ENCODE measurements at places on chromosomes 3 and 15.

DNA sequence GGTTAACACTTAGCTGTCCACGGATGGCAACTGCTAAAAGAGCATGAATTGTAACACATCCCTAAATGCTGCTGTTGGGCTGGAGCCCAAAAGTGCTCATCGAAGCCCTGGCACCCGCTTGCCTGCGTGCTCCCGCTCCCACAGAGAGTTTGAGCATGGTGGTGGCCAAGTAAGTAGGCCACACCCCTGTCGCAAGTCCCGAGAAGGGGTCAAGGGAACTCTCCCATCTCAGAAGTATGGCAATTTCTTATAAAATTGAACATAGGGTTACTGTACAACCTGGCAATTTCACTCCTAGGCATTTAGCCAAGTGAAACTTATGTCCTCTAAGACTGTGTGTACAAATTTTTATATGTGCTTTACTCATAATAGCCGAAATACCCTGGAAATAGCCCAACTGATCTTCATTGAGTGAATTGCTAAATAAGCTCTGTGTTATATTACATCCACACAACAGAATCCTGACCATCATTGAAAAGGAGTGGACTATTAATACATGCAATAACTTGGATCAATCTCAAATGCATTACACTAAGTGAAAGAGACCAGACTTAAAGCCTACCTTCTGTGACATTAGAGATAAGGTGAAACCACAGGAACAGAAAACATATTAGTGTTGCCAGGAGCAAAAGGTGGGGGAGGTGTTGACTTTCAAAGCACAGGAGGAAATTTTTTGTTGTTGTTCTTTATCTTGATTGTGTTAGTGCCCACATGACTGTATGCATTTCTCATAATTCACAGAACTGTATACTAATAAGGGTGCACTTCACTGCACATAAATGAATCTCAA lies 1.5 kb upstream of the GCSAM start:
- DNase-seq, result no peak

DNA sequence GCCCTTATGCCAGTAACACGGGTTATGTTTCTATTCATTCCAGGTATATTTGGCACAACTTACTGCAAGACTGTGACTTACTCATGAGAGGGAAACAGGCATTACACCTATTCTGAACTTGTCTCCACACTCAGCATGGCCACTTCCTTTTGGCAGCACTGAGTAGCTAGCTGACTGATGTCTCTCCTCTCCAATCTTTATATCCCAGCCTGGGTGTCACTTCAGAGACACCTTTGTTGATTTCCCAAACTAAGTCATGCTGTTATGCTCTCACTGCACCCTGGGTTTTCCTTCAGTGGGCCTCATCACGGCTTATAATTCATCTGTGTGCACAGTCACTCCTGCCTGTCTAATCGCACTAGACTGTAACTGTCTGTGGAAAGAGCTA lies 114.8 kb downstream of the MYLK start:
- no peak for DNase-seq

DNA sequence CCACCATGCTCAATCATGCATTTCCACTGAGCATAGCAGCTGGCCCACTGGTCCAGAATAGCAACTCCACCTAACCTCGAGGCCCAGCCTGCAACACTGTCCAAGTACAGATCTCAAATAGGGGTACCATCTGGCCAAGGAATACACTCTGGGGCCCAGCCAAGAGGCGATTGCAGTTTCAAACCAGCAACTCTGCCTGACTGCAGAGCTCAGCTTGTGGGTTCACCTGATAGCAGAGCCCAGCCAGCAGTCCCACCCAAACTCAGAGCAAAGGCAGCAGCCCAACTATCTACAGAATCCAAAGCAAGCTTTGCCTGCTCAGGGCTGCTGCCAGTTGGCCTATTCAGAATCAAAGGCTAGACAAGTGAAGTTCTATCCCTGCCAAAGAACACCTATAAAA lies 30.5 kb downstream of the POLQ start:
- no peak for DNase-seq

DNA sequence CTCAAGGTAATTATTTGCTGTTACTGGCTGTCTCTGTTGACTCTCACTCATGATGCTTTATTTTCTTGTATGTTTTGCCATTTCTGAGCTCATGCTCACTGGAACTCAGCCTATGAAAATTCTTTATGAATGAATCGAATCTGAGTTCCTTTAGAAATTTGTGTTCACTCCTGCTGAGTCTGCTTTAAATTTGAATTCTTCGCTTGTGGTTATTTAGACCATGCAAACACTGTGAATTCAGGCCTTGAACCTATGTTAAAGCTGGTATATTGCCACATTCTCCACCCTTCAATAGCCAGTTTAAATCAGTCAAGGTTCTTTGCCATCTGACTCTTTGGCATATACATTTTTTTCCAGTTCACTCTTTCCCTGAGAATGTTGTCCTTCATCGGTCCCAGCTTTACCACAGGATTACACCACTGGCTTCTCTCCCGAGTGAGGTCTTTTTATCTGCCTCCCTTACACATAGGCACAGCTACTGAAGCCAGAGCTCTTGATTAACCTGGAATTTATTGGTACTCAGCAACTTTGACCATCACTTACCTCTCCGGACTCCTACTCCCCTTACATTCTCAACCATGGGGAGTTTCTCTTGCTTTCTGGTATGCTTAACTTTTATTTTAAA lies 400.6 kb downstream of the VPS13C start:
- no peak for DNase-seq

DNA sequence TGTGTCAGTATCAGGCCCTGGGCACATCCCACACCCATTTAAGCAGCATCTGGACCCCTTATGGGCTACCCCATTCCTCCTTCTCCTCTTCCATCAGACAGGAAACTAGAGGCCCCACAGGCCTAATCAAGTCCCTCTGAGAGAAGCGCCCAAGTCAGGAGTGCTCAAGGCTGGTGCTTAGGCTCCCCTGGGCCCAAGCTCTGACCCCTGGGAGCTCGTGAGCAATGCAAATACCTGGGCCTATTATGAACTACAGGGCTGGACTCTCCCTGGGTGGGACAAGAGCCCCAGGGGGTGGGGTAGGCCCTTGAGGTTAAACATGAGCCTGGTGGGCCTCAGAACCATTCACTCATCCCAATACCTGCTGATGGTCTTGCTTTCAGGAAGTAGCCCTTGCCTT lies 57.4 kb downstream of the SEMA3G start:
- no peak for DNase-seq

GRCh38 chr3:197308591-197308990 lies 10.2 kb upstream of the DLG1 start:
- DNase-seq, result no peak

DNA sequence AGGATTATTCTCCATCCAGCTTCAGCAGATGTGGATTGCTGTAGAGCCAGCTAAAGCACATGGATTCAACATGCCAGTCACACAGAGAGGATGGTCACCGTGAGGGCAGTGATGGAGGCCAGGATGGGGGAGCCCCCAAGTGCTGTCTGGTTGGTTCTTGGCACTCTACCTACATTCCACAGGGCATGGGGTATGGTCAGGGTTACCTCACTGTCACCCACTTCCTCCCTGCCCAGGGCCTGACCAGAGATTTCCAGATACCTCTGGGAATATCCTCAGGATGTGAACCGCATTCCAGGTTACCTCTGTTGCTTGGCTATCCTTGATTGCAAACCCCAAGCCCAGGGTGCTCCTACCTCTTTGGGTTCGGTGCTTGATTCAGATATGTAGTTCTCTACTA lies 147.3 kb upstream of the TRIM42 start:
- DNase-seq, result no peak

- no peak for DNase-seq
Measured at GRCh38 chr15:80736560-80736959, 41.5 kb downstream of the ABHD17C start.

DNA sequence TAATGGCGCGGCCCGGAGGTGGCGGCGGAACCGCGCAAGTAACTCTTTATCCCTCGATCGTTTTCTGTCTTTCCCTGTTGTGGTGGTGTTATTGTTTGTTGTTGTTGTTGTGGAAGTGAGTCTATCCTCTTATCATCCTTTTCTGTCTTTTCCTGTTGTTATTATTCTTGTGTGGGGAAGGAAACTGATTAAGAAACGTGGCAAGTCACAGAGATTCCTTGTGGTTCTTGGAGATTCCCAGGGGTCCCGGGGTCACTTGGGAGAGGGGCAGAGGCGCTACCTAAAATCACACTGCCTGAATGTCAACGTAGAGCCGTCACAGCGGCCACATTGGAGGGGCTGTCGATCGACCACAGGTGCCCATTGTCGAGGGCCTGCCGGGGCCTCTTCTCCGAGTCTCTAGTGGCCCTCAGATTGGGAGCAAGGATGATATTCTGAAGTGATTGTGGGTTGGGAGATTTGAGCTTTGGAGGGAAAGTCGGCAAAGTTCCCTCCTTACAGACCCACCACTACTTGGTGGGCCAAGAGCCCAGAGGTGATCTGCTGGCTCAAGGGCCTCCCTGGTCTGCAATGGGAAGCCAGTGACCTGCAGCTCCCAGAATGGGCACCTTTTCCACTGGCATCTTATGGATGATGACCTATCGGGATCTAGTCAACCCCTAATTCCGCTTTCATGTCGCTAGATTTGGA lies 790 bp downstream of the PARP14 start:
- no peak for DNase-seq

DNA sequence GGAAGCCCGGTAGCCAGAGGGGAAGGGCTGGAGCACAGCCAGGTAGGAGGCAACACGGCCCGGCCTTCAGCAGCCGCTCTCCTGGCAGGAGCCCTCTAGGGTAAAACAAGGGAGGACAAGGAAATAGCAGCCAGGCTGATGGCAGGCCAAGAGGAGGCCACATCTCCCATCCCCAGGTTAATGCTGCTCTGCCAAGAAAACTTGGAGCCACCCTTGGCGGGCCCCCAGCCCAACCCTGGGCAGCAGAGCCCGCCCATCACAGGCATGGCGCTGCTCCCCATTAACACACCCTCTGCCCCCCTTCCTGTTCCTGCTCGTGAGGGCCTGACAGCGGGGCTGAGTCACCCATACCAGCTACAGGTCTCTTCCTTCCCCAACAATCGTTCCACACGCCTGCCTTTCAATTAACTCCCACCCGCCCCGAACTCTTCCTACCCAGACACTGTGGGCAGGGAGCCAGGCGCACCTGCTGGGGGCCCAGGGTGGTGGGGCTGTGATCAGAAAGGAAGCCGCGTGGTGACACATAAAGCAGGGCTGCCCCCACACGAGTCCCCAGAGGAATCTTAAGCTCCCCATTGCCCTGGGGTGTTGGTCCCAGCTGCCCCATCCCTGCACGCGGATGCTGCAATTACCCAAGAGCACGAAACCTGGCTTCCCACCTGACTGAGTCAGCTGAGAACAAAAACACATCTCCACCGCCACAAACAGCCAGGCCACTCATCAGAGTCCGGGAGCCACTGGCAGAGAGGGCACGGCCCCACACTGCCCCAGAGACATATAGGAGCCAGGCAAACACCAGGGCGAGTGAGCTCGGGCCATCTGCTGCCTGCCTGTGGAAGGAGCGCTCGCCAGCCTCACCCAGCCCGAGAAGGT lies at the start of gene C15orf62:
Gene C15orf62 (plus strand): TSS at position 707 of the 873 bp plus-strand sequence. CDS start 516 bp downstream, outside the sequence.
- peak; percentile 79 for DNase-seq

GRCh38 chr3:186882150-186882524 lies 39.6 kb downstream of the ADIPOQ start:
- no peak for DNase-seq

DNA sequence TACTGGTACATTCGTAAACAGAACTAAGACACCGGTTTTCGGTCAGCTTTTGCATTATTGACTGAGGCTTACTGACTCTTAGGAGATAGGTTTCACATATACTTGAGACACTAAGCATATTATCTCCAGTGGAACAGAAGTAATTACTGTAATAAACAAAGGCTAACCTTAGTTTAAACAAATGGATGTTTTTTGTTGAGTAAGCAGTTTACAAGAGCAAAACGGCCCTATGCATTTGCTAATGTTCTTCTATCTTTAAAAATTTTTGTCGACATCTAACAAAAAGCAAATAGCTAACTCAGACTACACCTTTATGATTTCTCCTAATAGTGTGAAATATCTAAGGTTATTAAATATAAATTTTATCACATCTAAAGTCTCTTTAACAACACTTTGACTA lies 664.5 kb downstream of the ROBO1 start:
- no peak for DNase-seq

GRCh38 chr15:83474578-83474977 lies 27.4 kb downstream of the SH3GL3 start:
- DNase-seq, result no peak
